Foreskin keratinocyte (primary cell): ENCODE measurements at places on chromosomes 6 and 20. TPM values are rescaled to one million over a fixed set of nuclear protein-coding genes. Genes with fewer than 3 reads are reported as not detected.

DNA sequence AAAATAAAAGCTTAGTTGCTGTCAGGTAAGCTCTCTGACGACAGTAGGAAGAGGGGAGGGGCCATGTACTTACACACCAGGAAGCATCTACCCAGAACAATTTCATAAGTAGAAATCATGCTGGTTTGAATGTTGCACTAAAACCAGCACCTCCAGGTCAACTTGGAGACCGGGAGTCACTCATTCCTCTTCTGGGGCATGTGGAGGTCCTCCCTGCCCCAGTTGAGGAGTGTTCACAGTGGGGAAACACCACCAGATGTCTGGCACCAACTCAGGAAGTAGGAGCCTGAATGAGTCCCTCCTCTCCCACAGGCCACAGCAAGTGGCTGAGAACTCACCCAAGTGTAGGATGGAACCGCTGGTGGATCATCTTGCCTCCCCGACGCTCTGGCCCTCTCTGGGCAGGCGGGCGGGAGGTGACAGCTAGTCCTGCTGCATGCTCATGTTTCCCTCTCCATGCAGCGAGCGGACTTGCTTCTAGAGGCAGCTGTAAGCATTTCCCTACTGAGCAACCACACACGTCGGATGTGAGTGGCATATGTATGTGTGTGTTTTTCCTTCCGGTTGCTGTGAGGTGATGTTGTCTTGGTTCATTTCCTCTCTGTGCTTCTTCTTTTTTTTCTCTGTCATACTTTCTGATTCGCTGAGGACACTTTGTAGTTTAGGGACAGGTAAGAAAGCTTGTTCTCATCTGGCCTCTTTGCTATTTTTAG, 149.5 kb upstream of the NEDD9 start:
- no peak for DNase-seq

- DNase-seq = no peak
Measured at GRCh38 chr6:35808688-35809087, 3.5 kb downstream of the LHFPL5 start.

GRCh38 chr20:62412194-62413024, 5.3 kb upstream of the CABLES2 start:
- DNase-seq = no peak

- peak; percentile 94 for DNase-seq
Measured at GRCh38 chr6:125904871-125905270, 51.7 kb upstream of the HINT3 start.

GRCh38 chr20:62321521-62321948, 18.7 kb downstream of the ADRM1 start:
- no peak for DNase-seq

DNA sequence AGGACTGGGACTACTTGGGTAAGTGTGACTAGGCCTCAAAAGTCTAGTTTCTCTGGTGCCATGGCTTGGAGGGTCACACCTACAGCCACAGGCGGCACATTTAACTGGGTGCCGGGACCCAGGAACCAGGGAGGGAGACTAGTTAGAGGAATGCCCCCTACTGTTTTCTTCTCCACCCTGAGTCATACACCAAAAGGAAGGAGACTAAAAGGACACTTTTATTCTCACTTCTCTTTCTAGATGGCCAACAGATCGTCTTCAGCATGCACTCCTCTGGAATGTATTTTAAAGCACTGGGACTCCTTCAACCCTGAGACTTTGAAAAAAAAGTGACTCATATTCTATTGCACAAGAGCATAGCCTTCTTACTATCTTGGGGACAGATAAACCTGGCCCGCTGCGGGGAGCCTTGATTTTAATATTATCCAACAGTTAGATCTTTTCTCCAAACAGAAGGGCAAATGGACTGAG, 33.4 kb downstream of the PLN start:
- no peak for DNase-seq

DNA sequence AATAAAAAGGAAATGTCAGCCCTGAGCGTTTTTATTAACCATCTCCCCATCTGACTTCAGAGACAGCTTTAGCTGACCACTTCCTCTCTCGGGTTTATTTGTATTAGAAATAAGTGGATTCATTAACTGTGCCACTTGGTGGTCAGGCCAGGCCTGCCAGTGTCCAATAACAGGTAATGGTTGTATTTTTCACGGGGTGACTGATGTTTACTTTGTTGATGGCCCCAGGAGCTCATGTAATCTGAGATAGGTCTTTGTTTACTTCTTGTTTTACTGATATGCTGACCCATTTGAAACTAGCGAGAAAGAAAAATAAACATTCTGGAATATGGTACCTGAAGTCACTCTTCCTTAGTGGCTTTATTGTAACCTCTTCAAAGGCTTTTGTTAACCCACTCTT, 504.3 kb upstream of the SLC35B3 start:
- DNase-seq = no peak

DNA sequence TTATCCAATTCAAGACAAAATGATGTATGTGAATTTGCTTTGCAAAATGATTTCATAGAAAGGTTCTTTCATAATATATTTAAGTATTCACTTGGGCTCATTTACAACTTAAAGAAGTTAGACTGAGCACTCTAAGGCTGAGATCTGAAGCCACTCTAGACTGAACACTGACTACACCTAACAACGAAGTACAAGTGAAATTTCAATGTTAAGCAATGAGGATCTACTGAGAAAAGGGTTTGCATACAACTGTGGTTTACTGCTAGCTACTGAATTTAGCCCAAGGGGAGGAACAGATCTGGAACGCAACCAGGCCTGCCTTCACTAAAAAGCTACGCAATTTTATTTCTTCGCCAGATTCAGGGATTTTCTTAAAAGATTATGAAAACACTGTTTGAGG, 106.4 kb downstream of the MBOAT1 start:
- no peak for DNase-seq

DNA sequence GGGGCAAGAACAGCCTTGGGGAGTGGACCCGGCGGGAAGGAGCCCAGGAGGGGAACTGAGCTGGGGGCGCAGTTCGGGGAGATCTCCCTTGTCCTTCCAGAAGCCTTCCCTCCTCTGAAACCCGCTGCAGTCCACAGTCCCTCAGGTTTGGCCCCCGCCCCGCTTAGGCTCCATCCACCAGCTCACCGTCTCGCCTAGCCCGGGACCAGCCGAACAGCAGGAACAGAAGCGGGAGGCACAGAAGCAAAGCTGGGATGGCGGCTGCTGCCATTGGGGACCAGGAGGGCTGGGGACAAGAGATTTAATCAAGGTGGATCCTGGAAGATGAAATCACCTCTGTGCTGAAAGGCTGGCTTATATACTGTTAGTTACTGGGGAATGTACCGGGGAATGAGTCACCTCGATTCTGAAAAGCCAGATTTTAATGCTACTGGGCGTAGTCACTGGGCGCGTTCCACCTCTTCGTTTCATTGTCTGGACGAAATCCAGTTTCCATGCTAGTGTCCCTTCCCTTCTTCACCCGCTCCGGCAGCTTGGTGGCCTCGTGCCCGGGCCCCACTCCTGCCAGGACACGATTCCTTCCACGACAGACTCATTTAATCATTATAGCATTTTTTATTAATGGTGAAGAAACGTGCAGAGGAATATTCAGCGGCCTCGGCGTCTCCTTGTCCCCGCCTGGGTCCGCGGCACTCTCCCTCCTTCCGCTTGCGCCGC, at the start of gene RAET1L:
TSS of gene RAET1L (minus strand) at position 332 of the 717 bp plus-strand sequence. CDS start at position 271, 61 bp downstream.
- peak; percentile 85 for DNase-seq

GRCh38 chr6:148971031-148971927, 224.4 kb downstream of the UST start:
- peak; percentile 17 for DNase-seq

Gene ARMH2
- not detected in 2 replicates for total RNA-seq

Gene SLC13A3
- 3.1 and 5.1 TPM in 2 replicates for total RNA-seq

Gene SLC17A3
- total RNA-seq = not detected in 2 replicates

Gene WFDC10B
- total RNA-seq = not detected in 2 replicates
